Activated CD4-positive, alpha-beta T cell treated with anti-CD3 and anti-CD28 coated beads for 24 hours (primary cell): ENCODE measurements at places on chromosomes 2 and 18.

- DNase-seq, result no peak
Observed at GRCh38 chr18:46163091-46163490, 58.9 kb downstream of the HAUS1 start.

DNA sequence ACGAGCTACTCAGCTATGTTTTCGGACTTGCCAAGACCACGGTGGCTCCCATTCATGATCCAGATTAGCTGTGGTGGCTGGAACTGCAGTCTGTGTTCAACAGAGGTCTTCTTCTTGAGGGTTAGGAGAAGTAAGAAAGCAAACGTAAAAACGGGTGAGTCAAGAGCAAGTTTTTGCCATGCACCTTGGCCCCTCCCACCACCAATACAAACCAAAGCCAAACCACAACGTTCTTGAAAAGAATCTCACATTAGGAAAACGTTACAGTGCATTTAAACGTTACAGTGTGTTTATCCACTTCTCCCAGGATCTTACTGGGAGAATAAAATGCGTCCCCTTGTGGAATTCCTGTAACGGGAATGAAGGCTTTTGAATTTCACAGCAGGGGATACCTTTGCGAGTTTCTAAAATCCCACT lies 725 bp downstream of the FBXO48 start:
- peak; percentile 48 for DNase-seq

DNA sequence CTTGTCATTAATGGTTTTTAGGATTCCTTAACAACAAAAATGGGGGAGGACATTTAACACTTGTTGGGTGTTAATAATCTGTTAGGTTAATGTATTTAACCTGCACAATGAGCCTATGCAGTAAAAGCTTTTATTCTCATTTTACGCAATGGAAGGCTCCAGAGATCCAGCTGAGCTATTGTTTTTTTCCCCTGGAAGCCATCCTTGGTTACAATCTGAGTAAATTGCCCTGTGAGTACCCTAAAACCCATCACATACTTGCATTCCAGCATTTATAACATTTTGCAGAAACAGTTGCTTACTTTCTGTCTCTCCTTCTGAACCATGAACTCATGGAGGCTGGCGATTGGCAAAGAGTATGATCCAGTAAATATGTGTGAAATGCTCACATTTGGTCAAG lies 30.2 kb upstream of the DOCK10 start:
- no peak for DNase-seq

- DNase-seq, result no peak
Observed at GRCh38 chr2:128537646-128538045, 219.0 kb upstream of the HS6ST1 start.

DNA sequence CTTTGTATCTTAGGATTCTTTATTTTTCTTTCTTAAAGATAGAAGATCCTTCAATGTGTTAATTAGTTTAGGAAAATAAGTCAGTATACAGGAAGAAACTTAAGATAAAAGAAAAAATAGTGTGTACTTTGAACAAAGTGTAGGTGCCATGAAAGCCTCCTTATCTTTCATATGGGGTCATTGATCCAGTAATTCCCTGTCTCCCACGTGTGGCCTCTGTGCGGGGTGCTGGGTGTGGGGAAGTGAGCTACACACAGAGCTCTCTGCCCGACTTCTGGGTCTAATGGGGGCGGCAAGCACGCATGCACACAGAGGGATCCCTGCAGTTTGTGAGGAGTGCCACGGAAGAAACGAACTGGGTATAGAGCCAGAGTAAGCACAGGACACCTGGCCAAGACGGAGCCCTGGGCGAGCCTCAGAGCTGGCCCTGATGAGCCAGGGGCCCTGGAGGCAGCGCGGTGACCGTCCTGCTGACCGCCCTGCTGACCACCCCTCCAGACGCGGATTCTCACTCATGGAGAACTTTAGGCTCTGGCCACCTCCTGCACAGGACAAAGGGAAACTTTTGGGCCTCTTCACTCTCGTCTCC lies 253.5 kb downstream of the ACKR3 start:
- no peak for DNase-seq

GRCh38 chr2:45237850-45238542 lies 228.7 kb upstream of the SIX2 start:
- no peak for DNase-seq

- DNase-seq, result no peak
Observed at GRCh38 chr2:66495788-66496640, 61.1 kb downstream of the MEIS1 start.

DNA sequence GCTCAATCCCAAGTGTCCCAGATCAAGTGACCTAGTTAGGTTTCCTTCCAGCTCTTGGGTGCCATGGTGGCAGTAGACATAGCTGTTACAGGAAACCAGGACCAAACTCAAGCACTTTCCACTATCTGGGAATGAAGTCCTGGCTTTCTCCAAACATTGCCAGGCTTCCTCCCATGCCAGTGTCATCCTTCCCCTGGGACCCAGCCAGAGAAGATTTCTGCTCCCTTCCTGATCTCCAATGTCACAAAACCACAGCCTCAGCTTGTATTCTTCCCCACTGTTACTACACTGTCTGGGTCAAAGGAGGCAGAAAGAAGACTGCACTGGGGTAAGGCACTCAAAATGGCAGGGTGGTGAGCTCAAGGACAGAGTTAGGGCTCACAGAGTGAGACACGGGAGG lies 347.1 kb downstream of the TNS1 start:
- no peak for DNase-seq

DNA sequence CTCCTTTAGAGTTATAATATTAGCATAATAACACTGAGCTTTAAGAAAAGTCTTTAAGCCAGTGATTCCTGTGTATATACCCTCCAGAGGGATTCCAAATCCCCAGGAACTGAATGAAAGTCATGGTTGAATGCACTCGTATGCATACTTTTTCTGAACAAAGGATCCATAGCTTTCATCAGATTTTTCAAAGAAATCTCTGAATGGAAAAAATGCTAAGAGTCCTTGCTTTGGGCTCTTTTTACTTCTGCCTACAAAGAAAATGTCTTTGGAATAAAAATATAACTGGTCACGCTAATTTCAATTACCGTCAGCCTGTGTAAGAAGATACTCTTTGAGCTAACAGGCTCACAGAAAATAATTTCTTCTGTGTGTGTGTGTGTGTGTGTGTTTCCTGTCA lies 939.5 kb downstream of the ERBB4 start:
- DNase-seq, result no peak

DNA sequence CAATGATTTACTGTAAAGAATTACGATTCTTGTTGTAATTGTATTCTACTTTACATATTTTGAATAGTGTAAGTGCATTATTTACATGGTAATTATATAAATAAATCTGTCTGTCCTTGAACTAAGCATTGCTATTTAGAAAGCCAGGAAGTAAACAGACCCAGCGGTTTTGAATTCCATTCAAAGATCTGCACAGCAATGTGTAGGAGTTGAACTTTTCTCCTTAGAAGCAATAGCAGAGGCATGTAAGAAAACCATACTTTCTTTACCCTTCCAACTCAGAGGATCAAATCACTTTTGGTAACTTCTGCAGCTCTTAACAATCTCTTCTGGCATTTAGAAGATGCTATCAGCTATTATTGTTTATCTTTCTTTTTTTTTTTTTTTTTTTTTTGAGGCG lies 109.2 kb upstream of the VRK2 start:
- no peak for DNase-seq

DNA sequence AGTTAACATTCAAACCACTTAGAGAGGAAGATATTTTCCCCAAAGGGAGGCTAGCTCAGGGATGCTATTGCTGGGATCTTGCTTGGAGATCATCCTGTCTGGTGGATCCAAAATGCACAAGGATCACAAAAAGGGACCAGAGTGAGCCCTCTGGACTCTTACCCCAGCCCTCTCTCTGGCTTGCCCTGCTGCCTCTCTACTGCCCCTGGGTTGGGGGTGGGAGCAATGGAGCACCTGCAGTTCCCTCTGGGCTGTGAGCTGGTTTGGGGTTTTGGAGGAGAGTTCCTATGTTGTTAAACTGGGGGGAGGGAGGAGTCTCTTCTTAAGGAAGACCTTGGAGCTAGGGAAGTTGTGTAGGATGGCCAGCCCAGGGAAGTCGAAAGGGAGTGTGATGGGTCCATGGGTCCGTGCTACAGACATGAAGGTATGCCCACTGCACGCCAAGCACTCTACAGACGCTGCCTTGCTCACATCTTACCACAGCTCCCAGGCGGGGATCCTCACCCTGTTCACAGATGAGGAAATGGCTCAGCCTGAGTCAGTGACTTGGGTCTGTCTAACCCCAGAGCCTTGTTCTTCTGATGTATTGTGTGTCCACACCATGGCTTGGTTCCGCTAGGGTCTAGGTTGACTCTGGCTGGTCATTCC lies 3.8 kb downstream of the LBH start:
- peak; percentile 47 for DNase-seq

- no peak for DNase-seq
Observed at GRCh38 chr2:30956995-30957394, 149.7 kb upstream of the CAPN13 start.

GRCh38 chr2:28345619-28346018 lies 47.0 kb upstream of the FOSL2 start:
- no peak for DNase-seq

DNA sequence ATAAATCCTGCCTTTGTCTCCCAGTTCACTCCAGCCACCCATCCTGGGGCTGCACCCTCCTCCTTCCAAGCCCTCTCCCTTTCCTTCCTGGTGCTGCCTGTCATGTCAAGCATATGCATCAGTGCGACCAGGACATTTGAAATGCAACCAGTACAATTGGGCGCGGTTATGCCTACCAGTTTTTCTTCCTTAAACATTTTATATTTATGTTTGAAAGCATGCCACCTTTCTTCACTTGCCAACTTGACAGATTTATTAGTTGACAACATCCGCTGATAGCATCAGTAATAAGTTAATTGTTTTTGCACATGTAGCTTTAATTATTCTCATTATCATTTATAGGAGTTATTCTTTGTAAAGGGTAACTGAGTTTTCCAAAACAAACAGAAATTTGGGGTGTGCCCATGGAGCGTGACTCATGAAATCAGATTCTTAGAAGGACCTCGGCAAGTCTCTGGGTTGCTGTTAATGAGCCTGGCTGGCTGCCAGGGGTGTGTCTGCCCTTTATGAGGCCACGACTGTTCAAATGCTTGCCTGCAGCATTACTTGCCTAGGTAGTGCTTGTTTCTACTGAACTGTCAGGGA lies 32.8 kb upstream of the IL1B start:
- DNase-seq, result peak; percentile 7

DNA sequence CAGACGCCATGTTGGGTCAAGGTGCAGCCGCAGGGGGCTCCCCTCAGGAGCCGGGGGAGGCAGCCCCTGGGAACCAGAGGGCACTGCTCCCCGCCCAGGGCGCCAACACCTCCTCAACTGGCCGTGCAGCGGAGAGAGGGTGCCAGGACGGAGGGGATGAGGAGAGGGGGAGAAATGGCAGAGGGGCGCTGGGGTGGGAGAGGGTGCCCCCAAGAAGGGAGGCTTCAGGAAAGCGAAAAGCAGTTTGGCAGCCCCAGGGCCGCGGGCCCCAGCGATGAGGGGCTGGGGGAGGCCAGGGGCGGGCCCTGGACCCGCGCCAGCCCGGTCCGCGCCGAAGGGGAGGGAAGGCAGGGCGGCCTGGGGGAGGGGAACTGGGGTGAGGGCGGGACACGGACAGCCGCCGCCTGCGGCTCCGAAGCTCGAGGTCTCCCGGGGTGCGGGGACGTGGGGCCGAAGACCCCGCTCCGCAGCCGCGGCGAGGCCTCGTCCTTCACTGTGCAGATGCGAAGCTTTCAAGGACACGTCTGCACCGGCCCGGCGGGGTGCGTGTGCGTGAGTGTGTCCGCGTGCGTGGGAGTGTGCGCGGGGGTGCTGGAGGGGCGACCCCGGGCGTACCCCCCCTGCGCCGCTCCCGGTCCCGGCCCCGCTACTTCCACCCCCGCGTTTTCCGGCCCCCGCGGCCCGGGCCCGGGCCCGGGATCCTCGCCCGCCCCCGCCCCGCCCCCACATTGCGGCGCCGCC lies 1.4 kb downstream of the DNMT3A start:
- no peak for DNase-seq

DNA sequence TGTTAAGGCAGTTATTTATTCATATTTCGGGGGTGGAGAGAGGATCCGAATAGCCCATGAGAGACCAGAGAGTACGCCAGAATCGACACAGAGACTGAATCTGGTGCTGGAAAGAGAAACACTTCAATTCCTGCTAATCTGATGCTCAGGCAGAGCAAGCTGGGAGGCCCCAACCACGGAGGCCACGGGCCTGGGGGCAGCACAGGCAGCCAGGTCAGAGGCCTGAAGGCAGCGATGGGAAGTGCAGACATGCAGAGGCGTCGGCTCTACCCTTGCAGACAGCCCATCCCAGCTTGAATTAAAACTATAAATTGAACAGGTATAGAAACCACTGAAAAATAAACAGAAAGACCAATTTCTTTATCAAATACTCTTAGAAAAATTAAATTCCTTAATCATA lies 50.6 kb downstream of the PXDN start:
- no peak for DNase-seq

- no peak for DNase-seq
Observed at GRCh38 chr18:37502036-37502435, 63.6 kb downstream of the CELF4 start.

- no peak for DNase-seq
Observed at GRCh38 chr2:156430236-156430979, 5.8 kb upstream of the GPD2 start.

GRCh38 chr2:195009202-195009601 lies 647.8 kb upstream of the SLC39A10 start:
- DNase-seq, result no peak

- no peak for DNase-seq
Observed at GRCh38 chr2:11122380-11122779, 32.9 kb upstream of the SLC66A3 start.

- DNase-seq, result no peak
Observed at GRCh38 chr2:73614105-73614504, 28.1 kb downstream of the NAT8 start.

DNA sequence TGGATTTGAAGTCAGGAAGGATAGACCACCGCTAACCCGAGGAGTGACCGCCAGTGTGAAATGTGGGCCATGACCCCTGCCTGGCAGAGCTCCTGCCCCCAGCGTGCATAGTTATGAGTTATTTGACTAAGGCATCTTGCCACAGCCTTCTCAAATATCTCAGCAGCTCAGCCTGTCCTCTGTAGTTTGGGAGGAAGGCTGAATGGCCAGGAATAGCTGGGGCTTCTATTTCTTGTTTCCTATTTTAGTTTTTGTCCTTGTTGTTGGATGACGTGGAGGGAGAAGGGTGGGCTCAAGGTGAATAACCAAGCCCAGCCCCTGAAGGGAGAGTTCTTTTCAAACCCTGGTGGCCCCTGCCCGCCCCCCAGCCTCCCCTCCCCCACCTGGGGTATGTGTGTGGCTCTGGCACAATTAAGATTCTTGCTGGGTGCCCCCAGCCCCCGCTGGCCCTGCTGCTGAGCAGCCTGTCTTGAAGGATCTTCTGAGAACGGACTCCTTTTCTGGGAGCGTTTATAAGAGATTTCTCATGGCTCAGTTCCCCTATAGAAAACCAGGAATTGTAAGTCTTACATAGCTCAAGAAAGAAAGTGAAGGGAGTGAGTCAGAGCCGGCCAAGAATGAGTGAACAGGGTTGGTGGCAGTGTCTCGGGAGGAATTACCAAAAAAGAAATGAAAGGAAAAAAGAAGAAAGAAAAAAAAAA lies 157.4 kb downstream of the GLI2 start:
- no peak for DNase-seq

GRCh38 chr2:60641811-60642788 lies 88.6 kb upstream of the BCL11A start:
- no peak for DNase-seq

GRCh38 chr18:54388203-54389142 lies 30.8 kb downstream of the C18orf54 start:
- DNase-seq, result no peak

- DNase-seq, result no peak
Observed at GRCh38 chr18:78304192-78305164, 675.1 kb upstream of the SALL3 start.
